ENCODE measurements at places on chromosomes 1 and 21.

GRCh38 chr1:159771127-159771895 lies 9.5 kb upstream of the DUSP23 start:
- no peak for DNase-seq

GRCh38 chr1:33061834-33062233 lies 19.1 kb upstream of the AZIN2 start:
- DNase-seq: no peak

DNA sequence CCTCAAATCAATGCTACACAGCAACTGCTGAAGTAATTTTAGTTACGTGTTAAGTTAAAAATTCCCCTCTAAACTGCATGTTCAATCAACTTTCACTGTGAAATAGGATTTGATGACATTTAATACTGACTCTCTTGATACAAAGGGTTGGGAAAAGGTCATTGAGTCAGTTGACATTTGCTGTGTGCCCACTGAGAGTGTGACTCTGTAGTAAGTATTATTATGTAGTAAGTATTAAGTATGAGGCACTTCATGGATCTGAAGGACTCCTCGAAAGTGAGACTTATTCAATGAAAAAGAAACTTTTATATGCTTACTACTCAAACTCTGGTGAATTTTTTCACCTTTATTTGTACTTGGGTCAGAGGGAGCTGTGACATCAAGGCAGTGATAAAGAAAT lies 83.1 kb upstream of the S1PR1 start:
- DNase-seq: no peak

GRCh38 chr1:44268054-44268453 lies 54.8 kb downstream of the DMAP1 start:
- DNase-seq: no peak

- DNase-seq: peak; percentile 79
These were observed 13.9 kb downstream of the UBIAD1 start for GRCh38 chr1:11286735-11287410.

DNA sequence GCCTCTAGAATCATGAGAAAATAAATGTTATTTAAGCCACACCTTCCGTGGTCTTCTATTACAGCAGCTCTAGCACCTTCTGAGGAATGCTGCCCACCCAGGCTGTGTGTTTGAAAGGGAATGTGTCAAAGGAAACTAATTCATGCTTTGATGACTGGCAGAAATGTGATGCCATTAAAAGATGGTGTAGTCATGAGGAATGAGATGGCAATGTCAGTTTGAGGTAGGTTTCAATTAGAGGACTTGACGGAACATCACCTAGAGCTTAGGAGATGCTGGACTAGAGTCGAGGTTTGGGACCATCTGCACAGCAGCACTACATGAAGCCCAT lies 10.6 kb downstream of the PDZK1 start:
- no peak for DNase-seq

DNA sequence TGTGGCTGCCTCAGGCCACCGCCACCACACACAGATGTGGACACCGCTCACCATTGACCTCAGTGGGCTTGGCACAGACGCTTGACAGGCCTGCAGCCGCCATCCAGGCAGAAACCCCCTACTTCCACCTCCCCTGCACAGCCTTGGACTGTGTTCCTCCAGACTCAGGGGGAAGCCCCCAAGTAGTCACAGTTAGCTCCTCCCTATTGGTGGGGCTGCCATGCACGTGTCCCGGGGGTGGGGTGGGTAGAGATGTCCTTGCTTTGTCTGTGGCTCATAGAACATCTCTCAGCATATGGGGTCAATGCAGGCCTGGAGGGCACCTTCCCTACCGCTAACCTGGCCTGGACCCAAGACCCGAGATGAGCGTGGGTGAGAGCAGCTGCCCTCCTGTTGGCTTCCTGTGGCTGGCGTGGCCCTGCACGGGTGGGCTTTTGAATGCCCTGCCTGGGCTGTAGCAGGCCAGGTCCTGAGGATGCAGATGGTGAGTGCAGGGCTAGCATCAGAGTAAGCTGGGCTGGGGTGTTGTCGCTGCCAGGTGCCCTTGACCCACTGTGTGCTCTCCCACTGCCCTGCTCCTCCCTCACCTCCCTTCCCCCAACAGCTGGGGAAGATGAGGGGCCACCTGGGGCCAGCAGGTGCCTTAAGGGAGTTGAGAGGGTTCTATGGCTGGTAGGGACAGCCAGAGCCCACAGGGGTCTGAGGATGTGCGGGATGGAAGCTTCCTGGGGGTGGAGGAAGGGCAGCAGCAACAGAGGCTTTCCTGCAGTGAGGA lies 6.2 kb downstream of the CROCC start:
- no peak for DNase-seq

- peak; percentile 68 for DNase-seq
These were observed 98.8 kb upstream of the DUSP10 start for GRCh38 chr1:221840511-221841243.

DNA sequence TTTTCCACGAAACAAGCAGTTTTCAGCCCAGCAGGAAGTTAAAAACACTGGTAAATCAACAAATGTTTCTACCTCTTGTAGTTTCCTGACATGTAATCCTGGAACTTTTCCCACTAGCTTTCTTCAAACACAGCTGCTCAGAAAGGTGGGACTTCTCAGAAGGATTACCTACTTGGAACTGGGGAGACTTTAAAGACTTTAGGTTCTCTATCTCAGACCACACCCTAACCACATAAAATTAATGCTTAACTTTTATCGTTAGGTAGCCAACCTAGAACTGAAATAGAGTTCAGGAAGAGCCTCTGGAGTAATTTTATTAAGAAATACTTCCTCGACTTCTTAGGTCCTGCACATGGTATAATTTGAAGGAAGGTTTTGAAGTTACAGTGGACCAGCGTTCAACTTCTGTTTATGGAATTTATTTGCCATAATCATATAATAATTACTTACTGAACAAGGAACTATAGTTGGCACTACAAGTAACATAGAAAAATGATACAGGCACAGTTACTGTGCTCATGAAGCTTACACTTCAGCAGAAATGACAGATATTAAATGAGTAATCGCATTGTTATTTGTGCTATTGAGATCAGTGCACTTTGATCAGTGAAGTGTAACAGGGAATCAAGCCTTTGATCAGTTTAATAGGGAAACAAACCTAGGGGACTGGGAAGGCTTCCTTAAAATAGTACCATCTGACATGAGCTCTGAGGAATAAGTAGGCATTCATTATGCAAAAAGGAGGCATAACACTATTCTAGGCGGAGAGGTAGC lies at the start of gene BCL2L15:
Gene BCL2L15, minus strand, starts transcription at position 180 of the 774 bp plus-strand sequence. CDS start 206 bp downstream, outside the sequence.
- no peak for DNase-seq

DNA sequence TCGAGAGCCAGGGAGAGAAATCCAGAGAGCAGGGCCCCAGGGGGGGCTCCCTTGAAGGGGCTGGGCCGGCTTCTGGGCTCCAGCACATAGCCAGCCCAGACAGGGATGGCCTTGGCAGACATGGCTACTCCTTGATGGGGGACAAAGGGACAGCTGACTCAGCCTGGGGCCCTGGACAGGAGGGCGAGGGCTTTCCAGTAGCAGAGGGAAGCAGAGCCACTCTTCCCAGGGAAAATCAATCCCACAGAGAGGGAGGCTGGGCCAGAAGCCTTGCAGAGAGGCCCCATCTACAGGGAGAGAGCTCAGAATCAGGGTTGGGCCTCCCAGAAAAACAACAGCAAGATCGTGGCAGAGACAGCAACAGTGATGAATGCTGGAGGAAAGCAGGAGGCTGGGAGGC lies 15.6 kb downstream of the IGFN1 start:
- no peak for DNase-seq

DNA sequence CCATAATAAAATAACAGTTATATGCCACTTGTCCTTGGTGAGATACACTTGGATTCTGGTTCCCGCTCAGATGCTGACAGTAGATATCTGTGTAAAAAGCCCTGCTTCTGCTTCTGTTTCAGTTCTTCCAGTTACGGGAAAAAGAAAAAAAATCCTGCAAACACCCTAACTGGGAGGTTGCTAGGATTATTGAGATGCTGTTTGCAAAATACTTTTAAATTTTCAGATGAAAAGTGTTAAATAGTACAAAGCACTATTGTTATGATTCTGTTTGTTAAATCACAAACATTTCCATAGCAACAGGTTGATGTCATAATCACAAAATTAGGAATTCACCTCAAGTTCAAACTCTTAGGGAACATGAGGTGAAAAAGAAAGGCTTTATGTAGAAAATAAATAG lies 232.3 kb downstream of the HMCN1 start:
- DNase-seq: peak; percentile 25

DNA sequence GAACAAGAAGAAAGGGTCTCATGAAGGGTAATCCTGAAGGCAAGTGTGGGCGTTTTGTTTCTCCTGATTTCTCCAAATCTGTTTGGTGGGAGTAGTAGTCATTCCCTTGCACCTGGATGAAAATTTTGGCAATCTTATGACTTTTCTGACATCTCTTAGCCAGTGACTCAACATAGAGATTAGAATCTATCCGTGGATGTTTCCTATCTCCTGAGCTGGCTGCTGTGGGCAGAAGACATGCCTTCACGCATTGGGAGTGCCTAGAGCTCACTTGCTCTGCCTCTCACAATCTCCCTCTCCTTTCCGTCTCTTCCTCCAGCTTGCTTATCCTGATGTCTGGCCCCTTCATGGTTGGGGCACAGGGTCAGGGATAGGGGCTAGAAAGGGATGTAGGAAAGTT lies 174.2 kb upstream of the NFIA start:
- no peak for DNase-seq

DNA sequence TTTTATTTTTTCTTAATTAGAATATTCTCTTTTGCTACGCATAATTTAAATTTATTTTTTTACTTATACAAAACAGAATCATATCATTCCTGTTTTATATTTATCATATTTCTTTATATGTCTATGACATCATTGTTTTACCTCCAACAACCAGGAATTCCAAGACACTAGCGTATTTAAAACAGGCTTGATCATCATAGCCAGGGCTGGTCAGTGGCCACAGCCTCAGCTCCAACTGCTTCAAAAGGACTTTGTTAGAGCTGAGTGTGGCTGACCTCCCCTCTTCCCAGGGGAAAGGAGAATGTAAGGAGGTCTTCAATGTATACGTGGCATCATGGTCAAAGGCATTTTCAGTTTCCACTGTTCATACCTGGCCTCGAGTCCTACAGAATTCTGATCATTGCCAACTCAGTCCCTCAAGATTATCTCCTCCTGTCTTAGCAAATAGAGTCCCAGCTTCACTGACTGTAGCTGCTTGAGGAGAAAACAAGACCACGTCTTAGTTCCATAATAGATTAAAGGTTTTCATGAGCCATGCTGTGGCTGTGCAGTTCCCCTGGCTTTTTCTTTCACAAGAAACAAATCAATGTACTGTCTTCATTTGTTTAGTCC lies 444.0 kb downstream of the PTPRC start:
- DNase-seq: no peak

DNA sequence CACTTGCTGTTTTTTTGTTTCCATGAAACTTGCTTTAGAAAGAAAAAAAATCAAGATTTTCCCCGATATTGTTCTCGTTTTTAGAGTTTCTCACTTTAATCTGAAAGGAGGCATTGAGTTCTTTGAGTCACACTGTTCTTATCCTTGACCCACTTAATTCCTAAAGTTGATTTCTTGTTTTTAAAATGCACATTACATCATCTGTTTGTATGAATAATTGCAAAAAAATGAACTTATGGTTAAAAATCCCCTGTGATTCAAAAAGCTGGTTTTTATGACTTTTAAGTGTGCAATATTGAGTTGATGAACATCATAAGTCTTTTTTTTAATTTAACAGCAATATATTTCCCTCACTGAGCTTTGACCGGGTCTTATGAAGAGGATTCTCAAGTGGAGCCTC lies 131.6 kb downstream of the SNX7 start:
- no peak for DNase-seq

GRCh38 chr1:174534789-174535188 lies 87.0 kb downstream of the GPR52 start:
- DNase-seq: no peak

DNA sequence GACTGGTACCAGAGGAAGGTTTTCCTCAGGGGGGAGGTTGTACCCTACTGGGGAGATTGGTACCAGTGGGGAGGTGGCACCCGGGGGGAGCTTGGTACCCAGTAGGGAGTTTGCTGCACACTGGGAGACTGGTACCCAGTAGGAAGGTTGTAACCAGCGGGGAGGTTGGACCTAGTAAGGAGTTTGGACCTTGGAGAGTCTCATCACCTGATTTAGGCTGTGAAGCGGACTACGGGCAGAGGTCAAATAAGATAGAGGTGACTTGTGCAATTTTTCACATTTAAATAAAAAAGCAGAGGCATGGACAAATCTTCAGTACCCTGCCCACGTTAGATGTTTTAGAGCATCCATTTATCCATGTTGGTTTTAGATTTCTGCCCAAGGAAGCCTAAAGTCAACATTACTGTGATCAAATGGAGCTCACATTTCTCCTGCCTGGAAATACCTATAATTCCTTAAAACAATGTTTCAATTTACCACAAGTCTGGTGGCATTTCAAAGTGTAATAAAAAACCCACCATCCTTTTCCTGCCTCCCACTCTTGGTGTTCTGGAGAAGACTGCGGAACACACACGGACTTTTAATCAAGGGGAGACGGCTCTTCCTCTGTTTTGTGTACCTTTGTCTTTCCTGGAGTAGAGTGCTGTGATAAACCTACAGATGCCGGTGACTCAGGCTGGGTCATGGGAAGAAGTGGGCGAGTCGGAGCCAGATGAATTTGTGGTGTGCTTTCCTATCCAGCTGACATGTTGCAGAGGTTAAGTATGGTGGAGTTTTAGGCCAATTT lies 36.2 kb upstream of the MRPS6 start:
- peak; percentile 58 for DNase-seq

DNA sequence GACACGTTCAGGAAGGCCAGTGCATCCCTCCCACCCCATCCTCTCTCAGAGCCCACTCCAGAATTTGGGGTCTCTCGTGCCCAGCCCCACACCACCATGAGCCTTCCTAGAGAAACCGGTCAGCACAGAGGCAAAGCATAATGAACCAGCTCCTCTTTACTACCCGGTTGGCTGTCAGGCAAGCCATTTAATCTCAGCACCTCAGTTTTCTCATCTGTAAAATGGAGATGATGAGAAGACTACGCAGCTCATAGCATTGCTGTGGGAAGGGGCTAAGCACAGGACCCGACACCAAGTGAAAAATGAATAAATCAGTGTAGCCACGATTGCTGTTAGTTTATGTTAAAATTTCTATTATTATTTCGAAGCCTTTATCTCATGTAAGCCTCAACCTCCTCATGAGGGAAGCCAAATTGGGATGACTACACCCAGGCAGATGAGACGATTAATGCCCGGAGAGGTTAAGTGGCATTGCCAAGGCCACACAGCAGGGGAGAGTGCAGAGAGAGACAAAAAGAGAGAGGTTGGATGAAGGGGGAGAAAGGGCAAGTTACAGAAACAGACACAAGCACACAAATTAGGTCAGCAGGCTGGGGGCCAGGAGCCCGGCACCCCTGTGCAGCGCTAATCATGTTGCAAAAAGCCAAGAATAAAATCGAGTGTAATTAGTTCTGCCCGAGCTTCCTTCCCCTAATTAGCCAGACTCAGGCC lies 25.7 kb downstream of the SDC3 start:
- DNase-seq: no peak

- DNase-seq: peak; percentile 85
These were observed 28.1 kb upstream of the ACBD6 start for GRCh38 chr1:180530501-180530900.

Data from fibroblast of the aortic adventitia (primary cell).